ENCODE measurements at places on chromosomes 7 and 10.
A peak's percentile ranks its signal among the peaks of the same experiment; 100 is the strongest.

GRCh38 chr7:128402356-128402755 lies 7.4 kb downstream of the IMPDH1 start:
- DNase-seq: no peak

- DNase-seq: no peak
These were observed 1.7 kb downstream of the ADO start for GRCh38 chr10:62806251-62806650.

- no peak for DNase-seq
These were observed 129.4 kb downstream of the AASS start for GRCh38 chr7:122014697-122015096.

- no peak for DNase-seq
These were observed 36.6 kb upstream of the BHLHA15 start for GRCh38 chr7:98174334-98175259.

GRCh38 chr7:100155553-100156317 lies 2.8 kb downstream of the TRAPPC14 start:
- DNase-seq: no peak

- peak; percentile 65 for DNase-seq
These were observed 92.1 kb upstream of the SAMD8 start for GRCh38 chr10:75019370-75019769.

DNA sequence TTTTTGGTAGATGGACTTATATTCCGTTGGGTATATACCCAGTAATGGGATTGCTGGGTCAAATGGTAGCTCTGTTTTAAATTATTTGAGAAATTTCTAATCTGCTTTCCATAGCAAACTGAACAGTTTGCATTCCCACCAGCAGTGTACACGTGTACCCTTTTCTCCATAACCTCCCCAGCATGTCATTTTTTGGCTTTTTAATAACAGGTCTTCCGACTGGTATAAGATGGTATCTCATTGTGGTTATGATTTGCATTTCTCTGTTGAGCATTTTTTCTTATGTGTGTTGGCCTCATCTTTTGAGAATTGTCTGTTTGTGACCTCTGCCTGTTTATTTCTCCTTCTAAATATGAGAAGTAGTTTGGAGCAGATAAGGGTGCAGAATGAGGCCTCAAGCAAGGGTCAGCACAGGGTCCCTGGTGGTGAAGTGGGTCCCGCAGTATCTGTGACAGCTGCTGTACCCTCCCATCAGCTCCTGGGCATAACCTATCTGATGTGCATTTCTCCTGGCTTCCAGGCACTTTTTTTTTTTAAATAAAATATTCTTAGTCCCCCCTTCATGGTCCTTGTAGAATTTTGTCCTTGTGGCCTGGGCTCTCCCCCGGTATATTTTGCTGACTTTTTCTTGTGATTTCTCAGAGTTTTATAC lies 73.5 kb downstream of the PROSER2 start:
- no peak for DNase-seq

DNA sequence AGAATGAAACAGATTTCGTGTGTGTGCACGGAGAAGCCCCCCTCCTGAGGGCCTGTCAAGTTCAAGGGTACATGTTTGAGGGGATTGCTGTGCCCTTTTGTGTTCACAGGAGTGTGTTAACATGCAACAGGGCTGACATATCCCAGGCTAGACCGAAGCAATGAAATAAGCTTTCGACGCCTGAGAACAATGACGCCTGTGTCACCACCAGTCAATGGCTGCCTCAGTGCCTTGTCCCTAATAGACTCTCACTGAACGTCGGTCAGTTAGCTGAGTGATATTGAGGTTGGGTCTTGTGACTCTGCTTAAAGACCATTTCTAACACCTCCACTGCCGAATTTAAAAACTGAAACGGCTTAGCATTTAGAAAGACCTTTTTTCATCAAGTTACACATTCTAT lies 175.2 kb upstream of the TCF7L2 start:
- no peak for DNase-seq

DNA sequence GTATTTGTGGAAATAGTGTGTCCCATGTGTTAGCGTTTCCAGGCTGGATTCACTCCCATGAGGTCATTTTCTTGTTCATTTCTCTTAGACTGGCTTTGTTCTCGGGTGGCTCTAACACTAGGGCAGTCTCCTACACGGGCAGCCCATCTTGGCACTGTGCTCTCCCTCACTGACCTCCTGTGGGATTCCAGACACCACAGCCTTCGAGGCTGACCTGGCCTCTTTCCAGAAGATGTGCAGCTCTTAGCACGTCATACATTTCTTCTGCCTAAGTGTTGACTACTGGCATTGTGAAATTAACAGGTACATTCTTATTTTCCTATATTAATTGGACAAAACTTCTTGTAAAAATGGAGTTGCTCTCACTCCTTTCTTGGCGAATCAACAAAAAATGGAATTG lies 72.8 kb downstream of the INSYN2A start:
- no peak for DNase-seq

DNA sequence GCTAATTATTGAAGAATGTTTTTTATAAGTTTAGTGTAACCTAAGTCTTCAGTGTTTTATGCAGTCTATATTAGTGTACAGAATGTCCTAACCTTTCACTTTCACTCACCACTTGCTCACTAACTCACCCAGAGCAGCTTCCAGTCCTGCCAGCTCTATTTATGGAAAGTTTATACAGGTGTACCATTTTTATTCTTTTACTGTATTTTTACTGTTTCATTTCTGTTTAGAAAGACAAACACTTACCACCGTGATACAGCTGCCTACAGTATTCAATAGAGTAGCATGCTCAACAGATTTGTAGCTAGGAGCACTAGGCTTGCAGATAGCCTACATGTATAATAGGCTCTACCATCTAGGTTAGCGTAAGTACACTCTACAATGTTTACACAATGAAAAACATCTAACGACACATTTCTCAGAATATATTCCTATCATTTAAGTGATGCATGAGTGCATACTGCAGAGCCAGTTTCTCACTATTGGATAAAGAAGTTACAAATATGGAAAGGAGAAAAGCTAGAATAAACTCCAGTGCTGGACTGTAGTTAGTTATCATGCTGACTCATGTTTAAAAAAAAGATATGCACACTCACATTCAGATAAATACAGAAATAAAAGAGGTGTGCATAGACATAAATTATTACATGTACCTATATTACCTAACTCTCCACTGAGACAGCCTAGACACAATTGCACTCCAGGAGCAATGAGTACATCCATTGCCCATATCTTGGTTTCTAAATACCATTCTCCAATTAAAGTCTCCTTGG lies 30.4 kb downstream of the STEAP1B start:
- DNase-seq: no peak

- DNase-seq: peak; percentile 56
These were observed 197.3 kb downstream of the PRPF18 start for GRCh38 chr10:13784067-13784466.

GRCh38 chr7:128697302-128697905 lies 25.3 kb downstream of the GARIN1A start:
- peak; percentile 51 for DNase-seq

- no peak for DNase-seq
These were observed 97.5 kb downstream of the RPS24 start for GRCh38 chr10:78130966-78131710.

- peak; percentile 100 for DNase-seq
These were observed 64.6 kb downstream of the GSAP start for GRCh38 chr7:77351539-77352004.

- DNase-seq: peak; percentile 52
These were observed 127.6 kb upstream of the SLC26A5 start for GRCh38 chr7:103573479-103574058.

DNA sequence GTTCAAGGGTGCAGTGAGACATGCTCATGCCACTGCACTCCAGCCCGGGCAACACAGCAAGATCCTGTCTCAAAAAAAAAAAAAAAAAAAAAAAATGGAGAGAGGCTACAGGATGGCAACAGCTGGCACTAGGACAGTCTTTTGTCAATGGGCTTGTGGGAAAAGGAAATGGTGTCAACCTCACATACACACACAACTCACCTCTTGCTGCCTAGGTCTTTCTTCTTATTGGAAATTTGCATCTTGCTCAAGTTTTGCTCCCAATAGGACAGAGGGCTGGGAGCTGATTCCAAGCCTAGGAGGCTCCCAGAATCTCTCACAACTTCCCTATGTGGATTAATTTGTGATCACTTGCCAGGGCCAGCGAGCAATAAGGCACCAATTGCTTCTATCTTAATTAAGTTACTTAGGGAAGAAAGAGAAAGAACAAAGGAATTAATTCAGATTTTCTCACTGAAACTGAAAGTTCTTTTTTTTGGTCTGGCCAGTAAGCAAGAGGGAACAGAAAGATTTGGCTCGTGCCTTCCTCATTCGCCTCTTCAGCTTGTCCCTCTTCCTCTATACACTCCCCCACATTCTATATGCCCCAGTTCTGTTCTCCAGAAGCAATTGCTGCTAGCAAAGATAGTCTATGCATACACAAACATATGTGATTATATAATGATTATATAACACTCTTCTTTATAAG lies 33.8 kb downstream of the MAP3K8 start:
- DNase-seq: peak; percentile 77

DNA sequence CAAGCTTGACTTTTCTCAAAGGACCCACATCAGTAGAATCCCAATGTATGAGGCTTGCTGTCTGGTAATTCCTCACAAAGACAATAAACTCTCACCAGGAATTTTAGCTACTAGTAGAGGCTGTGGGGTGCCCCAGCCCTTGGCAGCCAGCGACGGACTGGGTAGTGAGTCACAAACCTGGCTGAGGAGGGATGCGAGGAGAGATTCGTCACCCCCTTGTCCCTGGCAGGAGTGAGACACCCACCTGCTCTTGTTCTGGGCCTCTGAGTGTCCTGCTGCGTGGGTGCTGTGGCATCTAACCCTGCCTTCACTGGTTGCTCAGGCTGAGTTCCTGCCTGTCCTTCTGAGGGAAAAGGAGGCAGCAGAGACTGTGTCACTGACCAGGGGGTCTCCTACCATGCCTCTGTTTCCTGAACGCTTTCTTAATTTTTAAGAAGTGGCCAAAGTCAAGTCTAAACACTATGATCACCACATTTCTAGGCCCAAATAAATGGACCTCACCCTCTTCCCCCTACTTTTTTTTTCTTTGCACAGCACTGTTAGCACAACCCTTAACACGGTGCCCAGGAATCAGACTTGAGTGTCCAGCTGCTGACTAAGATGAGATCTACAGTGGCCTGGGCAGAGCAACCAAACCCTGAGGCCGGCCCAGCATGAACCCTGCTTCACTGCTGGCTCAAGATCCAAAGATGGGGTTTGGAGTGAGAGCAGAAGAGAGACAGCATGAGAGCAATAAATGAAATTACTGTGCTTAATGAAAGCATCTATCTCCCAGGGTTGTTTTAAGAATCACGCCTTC lies 146.4 kb downstream of the ANLN start:
- DNase-seq: no peak

DNA sequence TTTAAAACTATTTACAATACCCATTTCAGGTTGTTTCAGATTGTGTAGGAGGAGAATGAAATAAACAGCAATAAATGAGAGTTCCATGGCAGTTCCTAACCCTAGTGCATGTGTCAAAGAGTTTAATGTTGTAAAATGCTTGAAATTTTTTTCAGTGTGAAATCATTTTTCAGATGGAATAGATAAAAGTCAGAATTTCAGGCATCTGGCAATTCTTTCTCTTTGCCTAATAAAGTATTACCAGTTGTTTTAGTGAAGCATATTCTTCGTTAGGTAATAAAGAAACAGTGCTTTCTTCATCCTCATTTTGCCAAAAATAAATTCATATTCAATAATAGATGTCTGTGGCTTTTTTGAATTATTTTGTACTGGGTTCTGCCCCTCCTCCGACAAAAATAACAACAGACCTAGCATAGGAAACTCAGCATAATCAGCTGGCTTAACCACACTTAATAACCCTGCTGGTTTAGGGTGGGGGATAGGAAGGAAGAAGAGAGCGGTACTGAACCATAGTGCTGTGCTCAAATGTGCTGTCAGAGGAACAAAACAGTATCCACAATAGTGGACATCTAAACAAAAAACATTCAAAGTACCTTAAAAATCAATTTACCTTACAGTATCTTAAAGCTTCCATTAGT lies 39.1 kb downstream of the MINDY3 start:
- no peak for DNase-seq

DNA sequence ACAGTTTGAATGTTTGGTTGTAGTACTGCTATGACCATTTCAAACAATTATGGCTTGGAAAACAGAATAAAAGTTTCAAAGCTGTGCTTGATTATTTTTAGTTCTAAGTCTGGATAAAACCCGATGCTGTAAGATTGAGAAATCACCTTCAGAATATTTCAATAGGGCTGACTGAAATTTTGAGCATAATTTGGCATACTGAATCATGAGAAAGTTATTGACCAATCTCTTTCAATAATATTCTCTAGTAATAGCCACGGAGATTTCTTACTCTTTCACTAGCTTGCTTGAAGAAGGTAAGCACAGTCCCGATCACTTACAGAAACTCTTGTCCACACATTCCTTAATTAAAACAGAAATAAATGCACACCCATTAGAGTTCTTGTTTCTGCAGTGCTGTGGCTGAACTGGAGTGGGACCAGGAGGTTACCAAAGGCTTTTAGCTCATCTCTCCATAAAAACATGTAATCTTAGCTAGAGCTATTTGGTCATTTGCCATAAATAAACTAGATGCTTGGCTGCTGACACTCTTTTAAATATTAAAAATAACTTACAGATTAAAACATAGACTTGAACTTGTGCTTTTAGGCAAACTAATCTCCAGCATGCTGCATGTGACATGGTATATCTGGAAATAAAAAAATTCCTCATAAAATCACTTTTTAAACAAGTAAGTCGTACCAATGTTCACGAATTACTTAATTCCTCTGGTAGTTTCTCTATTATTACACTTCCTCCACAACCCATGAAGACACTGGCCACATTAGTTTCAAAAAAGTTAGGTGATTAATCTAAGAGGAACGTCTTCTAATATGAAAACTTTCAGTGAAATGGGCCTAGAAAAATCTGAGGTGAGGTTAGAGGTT lies 97.8 kb downstream of the AGMO start:
- DNase-seq: no peak

DNA sequence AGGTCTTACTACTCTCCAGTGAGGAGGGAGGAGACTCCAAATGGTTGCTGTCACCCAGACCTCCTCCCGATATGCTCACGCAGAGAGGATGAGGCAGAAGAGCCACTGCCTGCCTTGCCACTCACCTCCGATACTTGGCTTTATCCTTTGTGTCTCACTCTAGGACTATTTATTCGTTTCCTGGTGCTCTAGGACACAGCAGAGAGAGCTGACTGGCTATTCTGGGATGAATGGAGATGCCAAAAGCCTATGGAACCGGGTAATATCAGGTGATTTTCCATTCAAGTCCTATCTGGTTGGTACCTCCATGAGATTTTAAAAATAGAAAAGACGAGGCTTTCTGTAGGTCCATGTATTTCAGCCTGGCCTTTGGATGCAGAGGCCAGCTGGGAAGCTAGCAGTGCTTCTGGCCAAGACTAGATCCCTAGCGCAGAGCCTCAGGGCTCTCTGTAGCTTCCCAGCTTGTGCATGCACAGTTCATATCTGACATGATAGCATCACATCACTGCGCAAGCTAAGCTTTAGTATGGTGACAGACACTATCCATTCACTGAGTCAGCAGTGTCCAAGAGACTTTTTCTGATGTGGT lies 239.0 kb upstream of the ANKRD30A start:
- DNase-seq: no peak

DNA sequence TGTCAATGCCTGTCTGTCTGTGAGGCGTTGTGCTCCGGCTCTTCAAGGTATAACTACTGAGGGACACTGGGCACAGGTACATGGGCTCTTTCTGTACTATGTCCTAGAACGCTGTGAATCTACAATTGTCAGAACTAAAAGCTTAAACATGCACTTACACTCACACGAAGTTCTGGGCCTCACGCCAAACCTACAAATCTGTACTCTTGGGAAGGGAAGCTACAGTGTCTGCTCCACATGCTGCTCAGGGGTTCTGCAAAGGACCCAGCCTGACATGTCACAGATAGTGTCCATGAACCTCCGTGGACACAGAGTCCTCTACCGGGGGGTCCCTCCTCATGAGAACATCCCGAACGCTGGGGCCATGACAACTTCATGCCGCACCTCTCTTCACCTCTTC lies 268.7 kb downstream of the WDR37 start:
- DNase-seq: no peak

Data from NB4 (cell line).